ENCODE measurements at places on chromosomes 5 and 9.

GRCh38 chr9:92558612-92559374, 23.0 kb upstream of the ECM2 start:
- DNase-seq, result no peak

DNA sequence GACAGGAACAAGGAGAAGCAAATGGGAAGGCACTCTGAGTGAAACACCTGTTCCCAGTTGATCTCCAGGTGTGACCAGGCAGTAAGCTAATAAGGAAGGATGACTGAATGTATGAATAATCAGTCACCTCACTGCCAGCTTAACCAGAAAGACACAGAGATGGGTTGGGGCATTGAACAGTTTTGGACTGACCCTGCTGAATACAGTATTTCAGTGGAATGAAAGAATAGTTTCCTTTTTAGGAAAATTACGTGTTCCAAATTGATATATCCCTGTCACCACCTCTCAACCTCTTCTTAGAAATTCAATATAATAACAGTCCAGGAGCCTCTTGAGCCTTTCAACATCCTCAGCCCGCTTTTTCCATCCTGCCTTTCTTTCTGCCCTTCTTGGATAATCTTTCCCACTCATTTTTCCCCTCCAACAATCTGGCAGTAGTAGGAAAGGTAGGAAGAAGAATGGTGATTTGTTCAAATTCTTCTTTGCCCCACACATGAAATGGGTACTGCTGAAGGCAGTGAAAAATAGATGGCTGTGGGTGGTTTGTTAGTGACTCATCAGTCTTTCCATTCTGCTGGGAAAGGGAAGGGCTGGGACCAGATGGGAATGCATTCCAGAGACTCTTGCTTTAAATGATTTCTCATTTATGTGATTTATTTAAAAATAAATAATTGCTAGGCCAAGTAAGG, 117.9 kb downstream of the ZSWIM6 start:
- DNase-seq, result no peak

GRCh38 chr5:21826884-21827283, 1026.3 kb downstream of the CDH12 start:
- DNase-seq, result no peak

DNA sequence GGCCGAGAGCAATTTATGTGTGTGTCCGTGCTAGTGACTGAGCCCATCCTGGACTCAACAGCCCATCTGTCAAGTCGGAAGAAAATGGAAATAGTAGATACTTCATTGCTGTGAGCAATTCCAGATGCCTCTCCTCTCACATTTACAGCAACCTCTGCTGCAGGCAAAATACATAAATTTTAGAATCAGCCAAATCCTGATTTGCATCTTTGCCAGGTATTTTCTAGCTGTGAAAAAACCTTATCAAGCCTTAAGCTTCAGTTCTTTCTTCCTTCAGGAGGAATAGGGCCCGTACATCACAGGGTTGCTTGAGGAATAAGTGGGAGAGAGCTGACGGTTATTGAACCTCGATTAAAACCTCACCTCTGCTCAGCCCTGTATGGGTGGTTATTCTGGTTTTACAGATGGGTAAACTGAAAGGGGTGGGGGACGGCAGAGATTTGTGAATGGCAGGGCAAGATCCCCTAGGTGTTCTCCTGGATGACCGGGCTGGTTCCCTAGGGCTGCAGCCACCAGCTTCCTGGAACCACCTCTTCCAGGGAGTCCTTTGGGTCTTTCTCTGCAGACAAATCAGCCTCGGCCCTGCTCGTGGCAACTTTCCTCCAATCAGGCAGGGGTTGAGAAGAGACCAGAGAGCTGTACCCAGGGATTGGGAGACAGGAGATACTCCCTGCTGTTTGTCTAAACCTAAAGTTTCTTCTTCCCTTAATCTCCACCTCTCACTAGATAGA, 5.3 kb upstream of the MSX2 start:
- DNase-seq, result no peak

GRCh38 chr9:22159586-22159985, 150.5 kb upstream of the CDKN2B start:
- no peak for DNase-seq

DNA sequence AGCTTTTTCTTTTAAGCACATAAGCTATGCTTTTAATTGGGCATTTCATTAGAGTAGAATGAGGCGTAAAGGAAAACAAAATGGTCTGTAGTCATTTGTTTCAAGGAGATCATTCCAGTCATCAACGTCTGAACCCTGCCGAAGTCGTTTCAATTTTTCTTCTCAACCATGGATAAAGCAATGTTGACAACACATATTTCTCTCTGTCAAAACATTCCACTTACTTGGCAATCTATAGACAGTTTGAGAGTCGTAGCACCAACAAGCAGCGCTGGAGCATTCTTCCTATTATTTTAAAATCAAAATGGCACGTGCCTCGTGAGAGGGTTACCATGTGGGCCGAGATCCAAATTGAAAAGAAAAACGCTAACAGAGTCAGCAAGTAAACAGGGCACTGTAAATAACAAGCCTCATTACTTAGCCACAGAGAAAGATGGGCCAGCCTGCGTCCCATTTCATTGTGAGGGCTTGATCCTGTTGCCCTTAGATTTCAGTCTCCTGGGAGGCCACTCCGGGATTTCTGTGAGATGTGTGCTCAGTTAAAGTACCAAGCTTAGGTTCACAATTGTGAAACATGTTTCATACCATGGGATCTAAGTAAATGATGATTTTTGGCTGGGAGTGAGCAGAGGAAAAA, 422.9 kb downstream of the DTWD2 start:
- DNase-seq, result no peak

- DNase-seq, result no peak
Measured at GRCh38 chr9:93126151-93126781, 7.8 kb downstream of the NINJ1 start.

GRCh38 chr9:129285979-129286772, 108.1 kb upstream of the IER5L start:
- DNase-seq, result no peak

GRCh38 chr5:96790961-96791504, 16.7 kb downstream of the ERAP1 start:
- no peak for DNase-seq

DNA sequence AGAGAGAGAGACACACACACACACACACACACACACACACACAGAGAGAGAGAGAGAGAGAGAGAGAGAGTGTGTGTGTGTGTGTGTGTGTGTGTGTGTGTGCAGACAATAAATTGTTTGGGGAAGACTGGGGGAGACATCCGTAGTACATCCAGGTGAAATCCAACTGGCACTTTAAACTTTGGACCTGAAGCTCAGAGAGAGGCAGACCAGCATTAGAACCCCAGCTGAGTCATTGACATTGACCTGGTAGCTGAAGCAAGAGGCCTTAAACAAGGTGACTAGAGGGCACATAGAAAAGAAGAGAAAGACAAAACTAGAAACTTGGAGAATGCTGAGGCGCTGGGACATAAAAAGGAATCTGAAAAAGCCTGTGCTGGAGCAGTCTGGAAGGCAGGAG, 251.5 kb downstream of the CRB2 start:
- DNase-seq, result no peak

- DNase-seq, result peak; percentile 19
Measured at GRCh38 chr9:98944057-98944733, 488 bp downstream of the COL15A1 start.

Data from activated CD4-positive, alpha-beta T cell treated with anti-CD3 and anti-CD28 coated beads for 36 hours (primary cell).